Osteocyte (in vitro differentiated cells): ENCODE measurements at places on chromosomes 5 and 9. TPM values are rescaled to one million over a fixed set of nuclear protein-coding genes. Genes with fewer than 3 reads are reported as not detected.

- DNase-seq: no peak
Observed at GRCh38 chr5:98825582-98826375, 52.3 kb downstream of the RGMB start.

DNA sequence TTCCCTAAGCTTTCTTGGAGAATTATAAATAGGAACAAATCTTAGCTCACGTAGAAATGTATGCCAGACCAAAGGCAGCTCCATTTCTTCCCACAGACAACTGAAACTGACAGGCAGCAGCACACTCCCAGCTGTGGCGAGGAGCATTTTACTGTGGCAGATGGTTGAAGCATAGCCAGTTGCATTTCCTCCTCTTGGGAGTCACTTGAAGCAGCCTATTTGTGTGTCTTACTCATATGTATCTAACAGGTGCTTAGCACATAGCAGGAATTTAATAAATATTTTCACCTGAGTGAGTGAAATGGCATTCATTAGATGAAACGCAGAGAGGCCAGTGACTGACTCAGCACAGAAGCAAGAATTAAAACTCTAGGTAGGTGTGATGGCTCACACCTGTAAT is 12.3 kb upstream of the MTMR12 start:
- peak; percentile 54 for DNase-seq

LTC4S gene
- total RNA-seq: 1.1 and 2.4 TPM in 2 replicates

- DNase-seq: no peak
Observed at GRCh38 chr9:133851693-133852092, 113.5 kb upstream of the SARDH start.

DNA sequence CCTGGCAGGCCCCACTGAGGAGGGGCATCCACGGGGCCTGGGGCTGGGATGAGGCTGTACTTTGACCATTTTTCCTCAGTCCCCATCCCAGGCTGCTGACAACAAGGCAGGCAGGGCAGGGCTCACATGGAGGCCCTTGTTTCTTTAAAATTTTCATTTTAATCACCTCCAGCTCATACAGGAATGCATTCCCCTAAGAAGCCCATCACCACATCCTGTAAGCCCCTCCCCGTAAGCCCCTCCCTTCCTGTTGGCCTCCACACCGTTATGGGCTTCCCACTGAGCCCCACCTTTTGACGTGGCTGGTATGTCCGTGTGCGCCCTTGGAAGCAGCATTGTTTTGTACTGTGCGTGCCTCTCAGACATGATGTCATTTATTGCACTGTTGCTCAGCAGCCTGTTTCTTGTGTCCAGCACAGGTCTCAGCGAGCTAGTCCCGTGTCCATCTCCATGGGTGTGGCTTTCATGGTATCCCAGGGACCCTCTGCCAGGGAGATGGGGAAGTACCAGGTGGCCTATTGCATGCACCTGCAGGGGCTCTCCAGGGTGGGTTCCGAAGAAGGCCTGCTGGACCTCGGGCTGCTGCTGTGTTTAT is 22.4 kb downstream of the PHF2 start:
- DNase-seq: no peak

GRCh38 chr9:32398207-32398606 is 13.8 kb downstream of the ACO1 start:
- DNase-seq: no peak

CERCAM gene
- total RNA-seq: 128 and 132 TPM in 2 replicates

DNA sequence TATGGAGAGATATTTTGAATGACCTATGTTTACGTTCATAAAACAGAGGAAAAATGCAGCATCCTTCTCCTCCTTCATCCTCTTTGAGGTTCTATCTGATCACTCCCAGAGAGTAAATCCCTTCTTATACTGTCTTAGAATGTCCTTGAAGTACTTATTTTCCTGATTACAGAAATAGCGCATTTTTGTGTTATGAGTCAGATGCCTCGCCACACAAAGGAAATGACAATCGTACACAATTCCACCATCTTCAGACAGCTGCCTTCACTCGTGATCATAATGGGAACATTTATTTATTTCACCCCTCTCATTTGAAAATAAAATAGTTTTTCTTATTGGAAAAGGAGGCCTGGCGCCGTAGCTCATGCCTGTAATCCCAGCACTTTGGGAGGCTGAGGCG is 2.4 kb upstream of the GLT6D1 start:
- no peak for DNase-seq

DNA sequence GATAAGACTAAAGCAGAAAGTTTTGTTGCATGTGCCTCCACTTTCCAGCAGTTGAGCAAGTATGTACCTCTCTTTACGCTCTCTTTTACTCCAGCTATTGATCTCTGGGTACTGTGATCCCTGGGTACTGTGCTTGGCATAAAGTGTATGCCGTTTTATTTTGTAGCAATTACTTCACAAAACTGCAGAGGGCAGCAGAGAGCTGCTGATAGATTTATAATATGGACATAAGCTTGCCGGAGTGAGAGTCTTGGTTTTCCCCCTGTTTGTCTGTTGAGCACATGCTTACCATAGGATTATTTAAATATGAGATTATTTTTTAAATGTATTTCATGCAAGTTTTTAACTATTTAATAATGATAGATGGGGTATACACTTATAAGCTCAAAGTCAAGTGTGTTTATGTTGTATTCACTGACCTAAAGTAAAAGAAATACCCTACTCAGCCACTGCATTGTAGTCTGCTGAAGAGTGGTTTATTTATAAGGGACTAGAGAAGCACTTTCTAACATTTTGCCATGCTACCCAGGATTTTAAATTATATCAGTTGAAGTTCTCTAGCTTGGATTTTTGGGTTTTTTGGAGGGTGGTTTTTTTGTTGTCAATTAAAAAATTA is 13.0 kb downstream of the TTC1 start:
- DNase-seq: no peak

DNA sequence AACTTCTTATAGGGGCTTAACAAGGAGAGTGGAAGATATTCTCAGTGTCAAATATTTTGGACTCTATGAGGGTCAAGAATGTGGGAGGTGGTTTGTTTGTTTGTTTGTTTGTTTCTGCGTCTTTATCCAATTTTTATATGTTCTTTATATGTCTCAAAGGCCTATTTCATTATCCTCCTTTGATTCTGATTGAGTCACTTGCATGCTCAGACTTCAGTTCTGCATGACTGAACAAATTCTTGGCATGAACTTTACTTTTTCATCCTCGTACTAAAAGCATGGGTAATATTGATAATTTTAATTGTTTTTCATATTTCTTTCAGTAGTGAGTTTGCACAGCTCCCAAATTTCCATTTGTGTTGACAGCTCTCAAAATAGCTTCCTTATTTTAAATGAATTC is 19.2 kb upstream of the ERBIN start:
- DNase-seq: no peak

- no peak for DNase-seq
Observed at GRCh38 chr5:56532466-56532865, 282.9 kb upstream of the MAP3K1 start.

RGS7BP gene
- total RNA-seq: not detected in 2 replicates

DNA sequence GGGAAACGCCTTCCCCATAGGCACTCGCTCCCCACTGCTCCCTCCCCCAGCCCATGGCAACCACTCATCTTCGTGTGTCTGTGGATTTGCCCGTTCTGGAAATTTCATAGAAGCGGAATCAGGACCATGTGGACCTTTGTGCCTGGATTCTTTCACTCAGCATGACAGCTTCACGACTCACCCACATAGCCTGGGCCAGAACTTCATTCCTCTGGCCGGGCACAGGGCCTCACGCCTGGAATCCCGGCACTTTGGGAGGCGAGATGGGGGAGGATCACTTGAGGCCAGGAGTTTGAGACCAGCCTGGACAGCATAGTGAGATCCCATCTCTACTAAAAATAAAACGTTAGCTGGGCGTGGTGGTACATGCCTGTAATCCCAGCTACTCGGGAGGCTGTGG is 12.1 kb upstream of the DIPK1B start:
- DNase-seq: no peak

DNA sequence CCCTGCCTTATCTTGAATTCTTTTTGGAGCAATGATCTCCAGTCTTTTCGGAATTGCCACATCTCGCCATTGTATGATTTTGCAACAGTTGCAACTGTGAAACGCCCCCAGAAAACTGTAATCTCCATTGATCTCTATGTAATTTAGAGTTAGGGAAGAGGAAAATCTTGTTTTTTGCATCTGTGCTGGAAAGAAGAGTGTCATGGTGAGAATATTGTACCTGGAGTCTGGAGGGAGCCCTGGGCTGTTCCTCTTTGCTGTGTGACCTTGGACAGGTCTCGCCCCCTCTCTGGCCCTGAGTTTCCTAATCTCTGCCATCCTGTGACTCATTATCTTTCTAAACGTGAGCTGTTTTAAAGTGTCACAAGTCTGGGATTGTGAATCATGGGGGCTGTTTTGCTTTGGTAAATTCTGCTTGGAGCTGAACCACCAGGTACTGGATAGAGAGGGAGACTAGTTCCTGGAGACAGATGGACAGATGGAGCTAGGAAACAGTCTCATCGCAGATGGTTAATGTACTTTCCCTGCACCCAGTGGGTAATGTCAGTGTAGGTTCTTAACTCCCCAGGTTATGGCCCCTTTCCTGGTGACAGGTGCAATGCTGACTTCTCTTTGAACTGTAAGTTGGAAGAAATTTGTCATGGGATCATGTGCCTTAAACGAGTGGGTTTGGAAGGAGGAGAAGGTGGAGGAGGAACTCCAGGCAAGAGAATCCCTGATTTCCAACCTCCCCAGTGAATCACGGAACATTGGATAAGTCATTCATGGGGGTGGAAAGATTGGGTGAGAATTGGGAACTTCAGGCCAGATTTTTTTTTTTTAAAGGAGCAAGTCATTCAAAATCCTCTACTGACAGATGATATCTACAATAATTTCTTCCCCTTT is 19.6 kb downstream of the PPARGC1B start:
- no peak for DNase-seq

SOX30 gene
- not detected in 2 replicates for total RNA-seq

PCDHB2 gene
- total RNA-seq: 91.5 and 92.7 TPM in 2 replicates

DNA sequence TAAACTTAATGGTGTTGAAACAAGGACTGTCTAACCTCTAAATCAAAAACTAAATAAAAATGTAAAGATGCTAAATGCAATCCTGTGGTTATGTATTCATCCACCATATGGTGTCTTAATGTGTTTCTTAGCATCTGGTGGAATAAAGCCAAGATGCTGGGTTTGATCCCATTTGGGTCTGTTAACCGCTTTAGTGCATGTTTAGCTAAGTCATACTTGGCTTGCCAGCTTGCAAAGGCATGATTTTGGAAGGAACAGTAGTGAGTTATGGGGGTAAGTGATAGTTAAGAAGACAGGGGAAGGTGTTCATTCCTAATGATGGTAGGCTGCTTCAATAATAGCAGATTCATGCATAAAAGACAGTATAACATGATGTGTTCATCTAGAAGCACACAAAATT is 139.0 kb upstream of the SLC27A6 start:
- no peak for DNase-seq

CAMLG gene
- total RNA-seq: 48.7 and 49.6 TPM in 2 replicates

DNA sequence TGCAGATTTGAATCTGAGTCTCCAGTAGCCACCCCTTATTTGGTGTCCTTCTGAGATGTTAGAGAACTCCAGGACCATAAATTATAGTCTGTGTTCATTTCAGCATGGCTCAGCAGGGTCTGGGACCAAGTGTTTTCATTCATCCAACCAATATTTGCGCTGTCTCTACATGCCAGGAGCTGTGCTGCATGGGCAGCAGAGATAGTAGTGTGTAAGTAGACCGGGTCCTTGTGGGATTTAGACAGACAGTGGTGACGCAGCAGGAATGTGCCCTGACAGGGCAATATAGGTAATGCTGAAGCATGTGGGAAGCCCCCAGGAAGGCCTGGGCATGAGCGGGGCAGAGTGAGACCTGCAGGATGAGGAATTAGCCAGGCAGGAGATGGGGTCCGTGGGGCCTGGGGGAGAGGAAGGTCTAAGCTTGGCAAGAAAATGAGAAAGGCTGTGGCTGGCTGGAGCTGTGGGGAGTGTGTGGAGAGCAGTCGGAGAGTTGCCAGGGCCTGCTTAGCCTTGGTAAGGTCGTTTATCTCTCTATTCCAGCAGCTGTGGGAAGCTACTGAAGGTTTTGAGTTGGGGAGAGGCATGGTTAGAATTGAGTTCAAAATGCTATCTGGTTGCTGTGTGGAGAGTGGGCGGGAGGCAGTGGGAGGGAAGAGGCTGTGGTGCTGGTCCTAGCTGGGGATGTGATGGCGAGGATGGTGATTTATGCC is 16.8 kb downstream of the STXBP1 start:
- DNase-seq: no peak

DNA sequence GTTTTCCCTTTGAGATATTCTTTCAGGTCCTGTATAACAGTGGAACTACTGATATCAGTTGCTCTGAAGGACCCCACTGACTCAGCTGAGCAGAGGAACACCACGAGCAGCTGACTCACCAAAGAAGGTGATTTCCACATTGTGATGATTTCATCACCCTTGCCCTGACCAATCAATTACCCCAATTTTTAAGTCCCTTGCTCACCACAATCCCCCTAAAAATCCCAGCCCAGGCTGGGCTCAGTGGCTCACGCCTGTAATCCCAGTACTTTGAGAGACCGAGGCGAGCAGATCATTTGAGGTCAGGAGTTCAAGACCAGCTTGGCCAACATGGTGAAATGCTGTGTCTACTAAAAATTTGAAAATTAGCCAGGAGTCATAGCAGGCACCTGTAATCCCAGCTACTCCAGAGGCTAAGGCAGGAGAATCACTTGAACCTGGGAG is 125.3 kb upstream of the ABCA1 start:
- DNase-seq: no peak

DNA sequence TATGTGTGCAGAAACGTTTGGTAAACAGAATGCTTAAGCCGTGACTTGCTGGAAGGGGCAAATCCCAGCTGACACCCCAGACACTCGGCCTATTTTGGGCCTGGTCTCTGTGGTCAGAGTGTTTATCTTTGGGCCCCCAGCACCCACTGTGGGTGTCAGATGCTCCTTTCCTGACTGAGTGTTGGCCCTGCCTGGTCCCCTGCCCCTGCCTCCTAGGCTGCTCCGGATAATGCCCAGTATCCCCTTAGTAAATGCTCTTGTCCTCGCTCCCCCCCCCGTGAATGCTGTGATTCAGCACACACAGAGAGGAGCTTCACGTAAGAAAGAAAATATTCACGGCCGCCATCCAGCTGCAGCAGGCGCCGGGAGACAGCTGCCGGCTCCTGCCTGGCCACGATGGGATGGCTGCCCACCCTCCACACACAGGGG is 11.3 kb upstream of the ANGPTL2 start:
- DNase-seq: peak; percentile 82

GRCh38 chr9:87518702-87519335 is 21.2 kb downstream of the DAPK1 start:
- peak; percentile 38 for DNase-seq

GRCh38 chr5:156121234-156121633 is 205.7 kb upstream of the SGCD start:
- no peak for DNase-seq

DNA sequence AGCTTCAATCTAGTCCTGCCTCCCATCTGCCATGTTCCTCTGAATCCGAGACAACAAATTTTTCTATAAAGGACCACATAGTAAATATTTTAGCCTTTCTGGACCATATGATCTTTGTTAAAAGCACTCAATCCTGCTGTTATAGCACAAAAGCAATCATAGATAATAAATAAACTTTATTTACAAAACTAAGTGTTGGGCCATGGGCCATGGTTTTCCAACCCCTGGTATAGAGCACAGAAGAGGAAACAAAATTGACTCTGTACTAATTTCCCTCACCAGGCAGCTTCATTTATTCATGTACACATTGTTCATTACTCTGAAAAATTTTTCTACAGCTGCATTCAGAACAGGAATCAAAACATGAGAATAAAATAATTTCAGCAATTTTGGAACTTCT is 288.9 kb downstream of the AGTPBP1 start:
- no peak for DNase-seq

- DNase-seq: no peak
Observed at GRCh38 chr5:151522226-151522625, 68.9 kb downstream of the FAT2 start.

- DNase-seq: no peak
Observed at GRCh38 chr9:1005043-1005667, 28.7 kb downstream of the DMRT3 start.

- no peak for DNase-seq
Observed at GRCh38 chr9:19481121-19481870, 72.5 kb downstream of the ACER2 start.

IRX2 gene
- 17.1 and 17.5 TPM in 2 replicates for total RNA-seq
